ENCODE measurements at places on chromosomes 3 and 15. TPM values are rescaled to one million over a fixed set of nuclear protein-coding genes. Genes with fewer than 3 reads are reported as not detected.

GRCh38 chr3:149647285-149647684, 10.5 kb downstream of the WWTR1 start:
- no peak for DNase-seq
- H3K4me1 ChIP-seq = peaks cover 54% of the 10 kb centered on the region
- peaks cover 60% of the 10 kb centered on the region for H3K36me3 ChIP-seq
- H3K27ac ChIP-seq = no peak overlapping the region

- H3K4me1 ChIP-seq = no peaks in the 10 kb centered on the region
- no peak for DNase-seq
- H3K27me3 ChIP-seq = no peaks in the 10 kb centered on the region
Measured at GRCh38 chr3:86228101-86228500, 762.8 kb downstream of the VGLL3 start.

DNA sequence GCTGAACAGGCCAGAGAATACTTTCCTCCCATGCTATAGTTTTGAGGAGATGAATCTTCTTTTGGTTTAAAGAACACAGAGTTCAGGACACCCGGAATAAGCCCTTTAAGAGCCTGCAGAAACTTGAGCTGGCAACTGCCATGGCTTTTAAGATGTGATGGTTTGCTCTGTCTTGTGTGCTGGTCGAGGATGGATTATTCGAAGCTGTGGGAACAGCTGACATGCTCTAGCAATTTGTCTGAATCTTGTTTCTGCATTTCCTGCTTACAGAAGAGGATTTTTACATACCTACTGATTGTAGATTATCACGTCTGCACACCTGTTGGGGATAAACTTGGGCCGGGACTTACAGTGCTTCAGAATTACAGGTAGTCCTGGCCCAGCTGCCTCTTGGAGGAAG, 396.9 kb downstream of the LRTM1 start:
- no peaks in the 10 kb centered on the region for H3K36me3 ChIP-seq
- peaks cover 20% of the 10 kb centered on the region for H3K4me1 ChIP-seq
- H3K4me3 ChIP-seq = peak overlapping the region; percentile 29
- no peak overlapping the region for H3K27ac ChIP-seq

DNA sequence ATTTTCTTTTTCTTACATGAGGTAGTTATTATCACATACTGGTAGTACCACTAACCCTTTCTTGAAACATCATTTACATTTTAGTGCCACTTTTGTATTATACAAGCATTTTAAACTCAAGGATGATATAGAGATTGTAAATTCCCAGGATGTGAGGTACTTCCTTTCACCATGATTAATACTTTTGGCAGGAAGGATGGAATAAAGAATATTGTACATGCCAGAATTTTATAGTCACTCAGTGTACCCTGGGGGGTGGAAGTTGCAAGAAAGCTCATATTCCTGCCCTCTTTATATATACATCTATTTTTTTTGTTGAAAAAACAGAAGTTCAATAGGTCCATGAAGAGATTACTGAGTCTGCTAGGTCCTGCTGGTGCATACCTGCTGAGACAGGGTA, 141.0 kb upstream of the PLSCR5 start:
- H3K4me3 ChIP-seq = no peak overlapping the region
- no peak for DNase-seq
- no peaks in the 10 kb centered on the region for H3K36me3 ChIP-seq
- H3K27ac ChIP-seq = no peak overlapping the region
- H3K27me3 ChIP-seq = peaks cover 1% of the 10 kb centered on the region

DNA sequence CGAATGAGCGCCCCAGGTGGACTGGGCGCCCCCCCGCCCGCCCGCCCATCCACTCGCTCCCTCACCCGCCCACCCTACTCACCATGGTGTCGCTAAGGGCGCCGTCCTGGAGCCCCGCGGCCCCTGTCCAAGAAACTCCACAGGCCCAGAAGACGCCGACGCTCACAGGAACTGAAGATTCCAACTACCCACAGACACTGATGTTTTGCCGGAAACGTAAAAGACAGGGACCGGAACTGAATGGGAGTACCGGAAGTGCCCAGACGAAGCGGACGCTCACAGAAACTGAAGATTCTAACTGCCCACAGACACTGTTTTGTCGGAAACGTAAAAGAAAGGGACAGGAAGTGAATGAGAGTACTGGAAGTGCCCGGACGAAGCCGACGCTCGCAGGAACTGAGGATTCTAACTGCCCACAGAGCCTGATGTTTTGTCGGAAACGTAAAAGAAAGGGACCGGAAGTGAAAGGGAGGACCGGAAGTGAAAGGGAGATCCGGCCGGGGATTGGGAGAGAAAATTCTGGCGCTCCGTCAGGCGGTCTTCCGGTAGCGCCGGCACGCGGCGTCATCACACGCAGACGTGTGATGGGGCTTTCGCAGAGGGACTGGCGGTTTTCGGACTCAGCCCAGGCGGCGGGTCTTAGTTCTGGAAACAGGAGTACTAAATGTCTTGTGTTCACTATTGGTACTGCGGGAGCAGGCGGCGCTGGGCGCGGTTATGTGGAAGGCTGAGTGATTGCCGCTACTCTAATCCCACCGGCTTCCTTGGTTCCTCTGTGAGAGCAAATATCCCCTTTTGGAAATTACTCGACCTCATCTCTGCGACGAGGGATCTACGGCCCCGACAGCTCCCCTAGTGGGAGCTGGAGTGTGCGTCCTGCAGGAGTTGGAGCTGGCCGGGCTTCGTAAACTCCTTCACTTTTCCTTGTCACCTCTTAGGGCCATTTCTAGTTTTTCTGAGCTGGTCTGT, at the start of gene ISY1:
ISY1 (minus strand) TSS at position 173 of the 969 bp plus-strand sequence; CDS start at position 85, 88 bp downstream.
- H3K27ac ChIP-seq = peak within 1 kb of the TSS; percentile 100
- H3K36me3 ChIP-seq = peaks cover 22% of the 10 kb centered on the region
- H3K27me3 ChIP-seq = peaks cover 12% of the 10 kb centered on the region
- H3K4me1 ChIP-seq = peaks cover 38% of the 10 kb centered on the region
- peak; percentile 82 for DNase-seq
- H3K4me3 ChIP-seq = peak within 1 kb of the TSS; percentile 96

DNA sequence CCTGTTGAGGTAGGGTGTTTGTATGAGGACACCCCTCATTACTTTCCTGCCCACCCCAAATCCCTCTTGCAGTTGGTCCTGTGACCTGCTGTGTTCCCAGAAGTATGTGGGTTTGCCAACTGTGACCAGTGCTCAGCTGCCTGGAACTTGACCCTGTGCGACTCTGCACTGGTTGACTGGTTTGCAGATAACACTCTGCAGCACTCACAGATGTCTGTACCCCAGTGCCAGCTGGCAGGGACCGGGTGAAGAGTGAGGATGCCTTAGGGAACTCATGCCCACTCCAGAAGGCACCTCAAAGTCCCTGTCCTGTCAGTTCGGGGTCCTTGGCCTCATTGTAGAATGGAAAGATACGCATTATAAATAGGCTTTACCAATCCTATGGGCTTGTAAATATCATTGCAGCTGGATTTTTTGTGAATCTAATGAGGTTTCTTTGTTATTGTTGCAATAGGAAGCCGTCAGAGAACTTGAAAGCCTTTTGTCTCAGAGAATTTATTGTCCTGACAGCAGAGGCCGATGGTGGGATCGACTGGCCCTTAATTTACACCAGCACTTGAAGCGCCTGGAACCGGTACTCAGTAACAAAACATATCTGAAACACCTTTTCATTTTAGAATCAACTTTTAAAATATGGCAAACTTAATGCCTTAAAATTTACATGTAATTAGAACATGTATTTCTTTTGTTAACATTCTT, 18.2 kb downstream of the FAN1 start:
- peak overlapping the region; percentile 21 for H3K27ac ChIP-seq
- no peak overlapping the region for H3K4me3 ChIP-seq
- H3K36me3 ChIP-seq = peaks cover 18% of the 10 kb centered on the region
- H3K27me3 ChIP-seq = peaks cover 2% of the 10 kb centered on the region

The CAMKV gene
- 0.67 TPM for total RNA-seq

DNA sequence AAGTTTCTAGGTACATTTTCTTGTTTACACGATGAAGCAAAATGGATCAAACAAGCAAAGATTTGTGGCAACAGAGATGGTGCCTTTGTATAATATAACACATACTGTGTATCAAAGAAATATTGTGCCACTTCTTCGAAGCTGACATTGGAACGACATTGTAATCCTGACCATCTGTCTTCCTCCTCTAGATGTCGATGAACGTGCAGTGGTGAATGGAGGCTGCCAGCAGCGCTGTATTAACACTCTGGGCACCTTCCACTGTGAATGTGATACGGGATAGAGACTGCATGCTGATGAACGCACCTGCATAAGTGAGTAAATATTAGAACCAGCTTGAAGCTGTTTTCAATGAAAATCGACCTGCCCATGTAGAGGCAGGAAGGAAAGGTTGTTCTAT, 613.3 kb upstream of the GOLIM4 start:
- H3K27ac ChIP-seq = no peak overlapping the region
- no peaks in the 10 kb centered on the region for H3K36me3 ChIP-seq
- no peaks in the 10 kb centered on the region for H3K27me3 ChIP-seq
- H3K4me3 ChIP-seq = no peak overlapping the region
- DNase-seq = no peak

DNA sequence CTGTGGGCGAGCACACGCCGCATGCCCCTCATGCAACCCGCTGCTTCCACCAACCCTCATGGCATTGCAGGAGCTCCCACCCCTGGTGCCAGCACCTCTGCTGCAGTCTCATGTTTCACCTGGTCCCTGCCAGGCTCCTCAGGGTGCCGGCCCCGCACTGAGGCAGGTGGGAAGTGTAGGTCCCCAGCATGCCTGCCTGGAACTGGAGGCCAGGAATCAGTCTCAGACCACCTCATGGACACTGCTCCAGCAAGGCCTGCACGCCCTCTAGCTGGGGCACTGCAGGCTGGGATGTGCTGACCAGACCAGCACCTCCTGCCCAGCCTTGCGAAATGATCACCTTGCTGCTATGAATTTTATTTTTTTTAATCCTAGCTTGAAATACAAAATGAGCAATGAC, 39.1 kb downstream of the OCA2 start:
- H3K4me1 ChIP-seq = no peaks in the 10 kb centered on the region
- no peaks in the 10 kb centered on the region for H3K36me3 ChIP-seq
- no peak overlapping the region for H3K27ac ChIP-seq
- DNase-seq = no peak

GRCh38 chr15:36642311-36642710, 62.9 kb downstream of the CDIN1 start:
- H3K36me3 ChIP-seq = no peaks in the 10 kb centered on the region
- no peak overlapping the region for H3K27ac ChIP-seq
- H3K4me1 ChIP-seq = peaks cover 3% of the 10 kb centered on the region
- no peaks in the 10 kb centered on the region for H3K27me3 ChIP-seq

DNA sequence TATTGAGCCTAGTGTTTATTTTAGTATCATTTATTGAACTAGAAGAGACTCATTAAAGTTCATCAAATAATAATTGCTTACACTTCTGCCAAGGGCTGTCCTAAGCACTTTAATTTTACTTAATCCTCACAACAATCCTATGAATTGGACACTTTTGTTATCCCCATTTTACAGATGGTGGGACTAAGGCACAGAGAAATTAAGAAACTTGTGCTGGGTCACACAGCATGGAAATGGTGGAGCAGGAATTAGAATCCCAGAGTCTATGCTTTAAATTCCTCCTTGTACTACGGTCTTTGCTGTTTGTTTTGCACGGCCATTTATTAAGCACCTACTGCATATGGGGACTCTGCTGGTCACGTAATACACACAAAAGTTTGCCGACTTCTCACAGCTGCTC, 7.9 kb downstream of the ATP2B2 start:
- no peak overlapping the region for H3K4me3 ChIP-seq
- peaks cover 11% of the 10 kb centered on the region for H3K27me3 ChIP-seq
- H3K27ac ChIP-seq = no peak overlapping the region
- no peaks in the 10 kb centered on the region for H3K4me1 ChIP-seq

DNA sequence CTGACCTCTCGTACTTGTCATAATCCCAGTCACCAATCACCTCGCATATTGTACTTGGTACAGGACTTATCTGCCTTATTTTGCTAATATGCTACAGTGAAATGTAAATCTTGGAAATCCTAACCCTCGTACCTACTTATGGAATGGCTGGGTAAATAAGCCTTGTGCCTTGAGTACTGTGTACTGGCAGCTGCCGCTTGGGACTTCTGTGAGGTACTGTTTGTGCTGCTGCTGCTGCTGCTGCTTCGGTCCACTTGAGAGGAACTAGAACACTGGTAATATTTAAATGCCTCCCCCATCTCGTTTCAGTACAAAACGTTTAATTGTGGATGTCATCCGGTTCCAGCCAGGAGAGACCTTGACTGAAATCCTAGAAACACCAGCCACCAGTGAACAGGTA, 42.5 kb upstream of the CRTC3 start:
- H3K27me3 ChIP-seq = peaks cover 1% of the 10 kb centered on the region
- no peaks in the 10 kb centered on the region for H3K4me1 ChIP-seq
- no peak overlapping the region for H3K4me3 ChIP-seq
- H3K27ac ChIP-seq = no peak overlapping the region
- H3K36me3 ChIP-seq = peaks cover 52% of the 10 kb centered on the region

The NANOGP8 gene
- 0.64 TPM for total RNA-seq

The MESP1 gene
- total RNA-seq = not detected

The ST3GAL6 gene
- total RNA-seq = 6.5 TPM

The BOC gene
- 3.8 TPM for total RNA-seq

The SPATA12 gene
- 0.15 TPM for total RNA-seq

DNA sequence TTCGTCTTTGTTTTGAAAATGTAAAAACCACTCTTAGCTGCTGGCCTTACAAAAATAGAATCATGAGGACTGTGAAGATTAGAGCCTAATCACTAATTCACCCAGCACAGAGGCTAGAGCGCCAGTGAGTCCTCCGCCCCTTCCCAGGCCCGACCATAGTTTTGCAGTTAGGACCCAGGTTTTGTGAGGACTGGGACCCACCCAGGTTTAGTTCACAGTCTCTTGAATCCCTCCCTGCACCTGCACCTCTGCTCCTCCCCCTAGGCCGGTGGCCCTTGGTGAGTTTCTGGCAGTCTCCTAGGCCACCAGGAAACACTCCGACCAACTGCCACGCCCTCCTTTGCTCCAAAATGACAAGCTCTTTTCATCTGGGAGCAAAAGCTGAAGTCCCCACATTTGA, 136.0 kb upstream of the CCDC54 start:
- H3K27ac ChIP-seq = peak overlapping the region; percentile 67
- H3K36me3 ChIP-seq = peaks cover 6% of the 10 kb centered on the region
- peaks cover 5% of the 10 kb centered on the region for H3K4me1 ChIP-seq
- peaks cover 3% of the 10 kb centered on the region for H3K27me3 ChIP-seq

- H3K27ac ChIP-seq = no peak overlapping the region
- H3K36me3 ChIP-seq = no peaks in the 10 kb centered on the region
- H3K4me1 ChIP-seq = peaks cover 2% of the 10 kb centered on the region
- H3K4me3 ChIP-seq = no peak overlapping the region
- H3K27me3 ChIP-seq = peaks cover 2% of the 10 kb centered on the region
Measured at GRCh38 chr15:89105147-89105546, 16.9 kb downstream of the ABHD2 start.

GRCh38 chr3:14126017-14126886, 1.4 kb downstream of the TMEM43 start:
- peak overlapping the region; percentile 99 for H3K4me3 ChIP-seq
- peaks cover 32% of the 10 kb centered on the region for H3K36me3 ChIP-seq

The SCAANT1 gene
- total RNA-seq = not detected

- H3K4me3 ChIP-seq = no peak overlapping the region
- no peak overlapping the region for H3K27ac ChIP-seq
- H3K27me3 ChIP-seq = peaks cover 2% of the 10 kb centered on the region
- no peaks in the 10 kb centered on the region for H3K36me3 ChIP-seq
- no peaks in the 10 kb centered on the region for H3K4me1 ChIP-seq
- no peak for DNase-seq
Measured at GRCh38 chr3:172946061-172946460, 195.0 kb downstream of the SPATA16 start.

The ITIH4 gene
- total RNA-seq = 8.2 TPM

GRCh38 chr3:10453431-10454163, 51.8 kb downstream of the ATP2B2 start:
- no peak for DNase-seq
- H3K4me1 ChIP-seq = peaks cover 3% of the 10 kb centered on the region
- no peaks in the 10 kb centered on the region for H3K36me3 ChIP-seq
- H3K4me3 ChIP-seq = no peak overlapping the region
- H3K27ac ChIP-seq = no peak overlapping the region

All from endothelial cell (in vitro differentiated cells).